GM04503 (cell line): ENCODE measurements at places on chromosomes 13 and 19.

- no peak for DNase-seq
These were observed 808 bp downstream of the SLITRK5 start for GRCh38 chr13:87671753-87672605.

DNA sequence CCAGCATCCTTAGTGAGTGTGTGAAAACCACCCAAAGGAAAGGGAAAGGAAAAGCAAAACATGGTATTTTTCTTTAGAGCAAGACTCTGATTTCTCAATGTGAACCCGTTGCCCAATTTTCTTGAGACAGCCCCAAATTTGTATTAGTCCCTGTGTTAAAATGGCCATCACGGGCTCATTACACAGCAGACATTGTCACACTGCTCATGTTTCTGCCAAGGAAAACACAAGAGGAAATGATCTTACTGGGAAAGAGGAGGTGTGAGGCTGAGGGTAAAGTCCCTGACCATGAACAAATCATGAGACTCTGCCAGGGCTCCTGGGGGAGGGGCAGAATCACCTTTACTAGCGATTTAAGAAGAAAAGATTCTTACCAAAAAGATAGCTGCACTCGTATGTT is 54.4 kb downstream of the FAM124A start:
- no peak for DNase-seq

DNA sequence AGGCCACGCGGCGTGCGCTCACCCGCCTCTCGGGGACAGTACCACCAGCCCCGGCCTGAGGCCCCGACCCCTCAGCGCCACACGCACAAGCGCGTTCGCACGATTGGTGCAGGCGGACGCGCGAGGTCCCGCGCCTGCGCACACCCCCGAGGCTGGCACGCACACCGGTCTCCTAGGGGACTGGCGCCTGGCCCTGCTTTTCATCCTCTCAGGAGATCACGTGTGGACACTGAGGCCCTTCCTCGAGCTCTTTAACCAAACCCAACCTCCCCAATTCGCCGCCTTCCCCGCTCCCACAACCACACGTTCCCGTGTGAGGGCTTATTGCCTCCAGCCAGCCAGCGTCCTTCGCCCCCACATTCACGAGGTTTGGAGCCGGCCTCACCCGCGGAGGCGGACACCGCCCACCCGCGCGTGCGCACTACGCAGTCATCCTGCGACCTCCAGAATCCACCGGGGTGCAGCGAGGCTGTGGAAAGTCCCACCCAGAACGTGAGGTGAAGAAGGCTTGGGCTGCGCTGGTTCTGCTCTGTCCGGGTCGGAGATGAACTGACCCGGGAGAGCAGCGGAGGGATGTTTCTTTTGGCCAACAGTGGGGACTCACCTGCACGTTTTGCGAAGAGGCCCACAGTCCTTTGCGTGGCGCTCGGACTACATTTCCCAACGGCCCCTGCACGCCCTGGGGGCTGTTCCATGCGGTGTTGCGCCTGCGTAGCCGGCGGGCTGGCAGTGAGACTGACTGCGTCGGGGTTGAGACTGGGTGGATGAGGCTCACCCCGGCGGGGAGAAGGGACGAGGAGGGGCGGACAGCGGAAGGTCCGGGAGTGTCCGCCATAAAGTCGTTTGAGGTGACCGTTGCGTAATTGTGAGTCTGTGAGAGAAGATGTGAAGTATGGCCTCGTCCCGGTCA is 539 bp upstream of the ZNF667 start:
- DNase-seq, result peak; percentile 68

- DNase-seq, result peak; percentile 38
These were observed 74.9 kb downstream of the WTIP start for GRCh38 chr19:34556488-34556887.

GRCh38 chr13:112771139-112771876 is 81.5 kb downstream of the ATP11A start:
- no peak for DNase-seq

DNA sequence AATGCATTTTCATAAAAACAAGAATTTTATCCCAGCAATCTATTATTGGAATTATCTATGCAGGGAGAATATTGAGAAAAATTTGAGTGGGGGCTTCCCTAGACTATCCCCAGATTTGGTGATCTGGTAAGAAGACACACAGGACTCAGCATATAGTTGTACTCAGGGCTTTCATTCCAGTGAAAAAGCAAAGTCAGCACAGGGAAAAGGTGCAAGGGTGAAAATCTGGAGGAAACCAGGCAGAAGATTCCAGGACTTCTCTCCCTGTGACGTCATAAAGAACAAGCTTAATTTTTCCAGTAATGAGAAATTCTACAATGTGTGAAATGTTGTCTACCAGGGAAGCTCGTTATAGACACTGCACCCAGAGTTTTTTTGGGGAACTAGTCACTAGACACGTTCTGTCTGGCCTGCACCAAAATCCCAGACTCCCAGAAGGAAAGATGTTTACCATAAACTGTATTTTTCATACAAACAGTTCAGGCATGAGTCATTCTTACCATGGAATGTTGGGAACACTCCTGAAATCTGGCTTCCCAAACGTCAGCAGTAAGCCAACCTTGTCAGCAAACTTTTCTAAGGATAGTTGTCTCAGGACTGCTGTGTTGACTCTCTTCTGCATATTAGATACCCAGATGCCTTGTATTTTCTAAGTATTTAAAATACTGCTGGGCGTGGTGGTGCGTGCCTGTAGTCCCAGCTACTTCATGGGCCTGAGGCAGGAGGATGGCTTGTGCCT is 107.4 kb downstream of the DNAJC3 start:
- DNase-seq, result peak; percentile 55

- no peak for DNase-seq
These were observed 85.6 kb downstream of the KL start for GRCh38 chr13:33101835-33102234.

GRCh38 chr19:13313875-13314274 is 163.7 kb downstream of the IER2 start:
- DNase-seq, result no peak

DNA sequence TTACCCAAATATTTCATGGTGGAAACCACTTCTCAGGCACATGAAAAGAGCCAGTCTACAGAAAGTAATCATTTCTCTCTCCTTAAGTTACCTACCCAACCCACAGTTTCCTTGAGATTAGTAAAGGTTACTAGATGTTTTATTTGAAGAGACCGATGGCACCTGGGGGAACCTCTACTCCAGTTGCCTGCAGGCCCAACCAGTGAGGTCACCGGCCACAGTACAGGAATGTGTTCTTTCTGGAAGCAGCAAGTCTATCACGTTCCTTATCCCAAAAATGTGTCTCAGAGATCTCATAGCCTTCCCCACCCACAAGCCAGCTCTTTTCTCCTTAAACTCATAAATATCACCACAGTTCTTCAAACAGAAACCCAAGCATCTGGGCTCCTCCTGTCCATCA is 316.1 kb downstream of the COG6 start:
- no peak for DNase-seq

GRCh38 chr13:42148538-42148937 is 100.1 kb downstream of the DGKH start:
- DNase-seq, result no peak

GRCh38 chr13:97182111-97182890 is 39.8 kb upstream of the MBNL2 start:
- no peak for DNase-seq

DNA sequence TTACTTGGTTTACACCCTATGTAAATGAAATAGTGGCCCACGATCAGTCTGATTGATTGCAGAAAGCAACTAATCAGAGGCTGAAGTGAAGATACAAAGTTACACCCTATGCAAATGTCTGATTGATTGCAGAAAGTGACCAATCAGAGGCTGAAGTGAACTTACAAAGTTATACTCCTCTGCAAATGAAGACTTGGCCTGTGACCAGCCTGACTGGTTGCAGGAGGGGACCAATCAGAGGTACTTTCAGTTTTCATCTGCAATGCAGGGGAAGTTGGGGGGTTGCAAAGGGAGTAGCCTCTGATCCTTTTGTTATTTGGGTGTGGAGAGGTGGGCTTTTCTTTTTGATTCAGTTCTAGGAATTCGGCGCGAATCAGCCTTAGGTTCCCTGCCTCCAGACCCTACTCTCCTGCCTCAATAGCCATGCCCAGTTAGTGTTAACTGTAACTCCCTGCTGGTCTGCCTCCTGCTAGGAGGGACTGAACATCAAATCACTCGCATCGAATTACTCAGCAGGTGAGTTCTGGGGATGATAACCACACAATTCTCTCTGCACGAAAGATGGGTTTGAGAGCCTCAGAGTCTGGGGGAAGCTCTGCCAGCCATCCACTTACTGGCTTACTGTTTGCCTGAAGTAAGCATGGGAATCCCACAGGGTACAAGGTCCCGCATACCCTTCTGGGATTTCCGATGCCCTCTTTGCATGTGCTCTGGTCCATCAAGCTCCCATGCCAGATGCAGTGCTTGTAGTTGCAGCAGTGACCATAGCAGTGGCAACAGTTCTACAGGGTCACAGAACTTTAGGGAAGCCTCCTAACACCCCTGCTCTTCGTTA is 7.5 kb downstream of the ARL11 start:
- no peak for DNase-seq

- no peak for DNase-seq
These were observed 104.9 kb downstream of the CACNA1A start for GRCh38 chr19:13401388-13401787.

DNA sequence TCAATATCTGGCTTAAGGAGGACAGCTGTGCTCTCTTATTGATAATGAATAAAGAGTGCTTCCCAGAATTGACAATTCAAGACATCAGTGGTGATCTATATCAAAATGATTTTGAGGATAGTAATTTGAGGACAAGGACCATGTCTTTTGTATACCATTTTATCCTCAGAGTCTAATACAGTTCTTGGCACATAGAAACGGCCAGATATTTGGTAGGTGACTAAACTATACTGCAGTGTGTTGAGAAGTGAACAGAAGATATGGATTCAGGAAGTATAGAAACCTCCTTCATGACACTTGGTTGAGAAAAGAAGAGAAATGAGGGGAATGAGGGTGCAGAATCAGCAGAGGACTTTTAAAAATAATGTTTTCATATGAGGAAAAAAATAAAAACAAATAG is 16.1 kb upstream of the LMO7 start:
- DNase-seq, result no peak

GRCh38 chr19:35753634-35754369 is 3.0 kb downstream of the HSPB6 start:
- no peak for DNase-seq

DNA sequence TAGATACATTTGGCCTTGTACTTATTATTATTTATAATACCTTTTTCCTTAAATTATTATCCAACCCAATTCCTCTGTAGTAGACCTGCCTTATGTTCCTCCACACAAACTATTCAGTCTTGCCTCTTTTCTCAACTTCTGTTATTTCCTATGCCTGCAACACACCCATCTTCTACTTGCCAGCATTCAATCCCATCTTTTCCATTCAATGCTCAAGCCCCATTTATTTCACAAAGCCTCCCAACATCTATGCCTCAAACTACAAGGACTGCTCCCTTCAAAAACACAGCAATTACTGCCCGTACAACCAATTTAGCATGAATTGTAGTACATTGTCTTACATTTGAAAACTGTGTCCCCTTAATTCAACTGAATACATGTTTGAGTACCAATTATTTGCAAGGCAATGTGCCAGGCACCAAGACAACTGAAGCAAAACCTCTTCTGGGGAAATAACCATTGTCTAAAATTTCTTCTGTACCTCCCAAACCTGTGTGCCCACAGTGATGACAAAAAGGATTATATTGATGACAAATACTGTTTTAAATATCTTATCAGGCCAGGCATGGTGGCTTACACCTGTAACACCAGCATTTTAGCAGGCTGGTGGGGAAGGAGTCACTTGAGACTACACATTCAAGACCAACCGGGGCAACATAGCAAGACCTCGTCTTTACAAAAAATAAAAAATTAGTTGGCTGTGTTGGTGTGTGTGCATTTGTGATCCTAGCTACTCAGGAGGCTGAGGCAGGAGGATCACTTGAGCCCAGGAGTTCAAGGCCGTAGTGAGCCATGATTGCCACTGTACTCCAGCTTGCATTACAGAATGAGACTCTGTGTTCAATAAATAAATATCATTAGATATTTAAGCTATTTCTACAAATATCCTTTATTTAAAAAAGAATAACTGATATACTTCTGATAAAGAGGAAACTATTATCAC is 35.1 kb downstream of the ELF1 start:
- no peak for DNase-seq

DNA sequence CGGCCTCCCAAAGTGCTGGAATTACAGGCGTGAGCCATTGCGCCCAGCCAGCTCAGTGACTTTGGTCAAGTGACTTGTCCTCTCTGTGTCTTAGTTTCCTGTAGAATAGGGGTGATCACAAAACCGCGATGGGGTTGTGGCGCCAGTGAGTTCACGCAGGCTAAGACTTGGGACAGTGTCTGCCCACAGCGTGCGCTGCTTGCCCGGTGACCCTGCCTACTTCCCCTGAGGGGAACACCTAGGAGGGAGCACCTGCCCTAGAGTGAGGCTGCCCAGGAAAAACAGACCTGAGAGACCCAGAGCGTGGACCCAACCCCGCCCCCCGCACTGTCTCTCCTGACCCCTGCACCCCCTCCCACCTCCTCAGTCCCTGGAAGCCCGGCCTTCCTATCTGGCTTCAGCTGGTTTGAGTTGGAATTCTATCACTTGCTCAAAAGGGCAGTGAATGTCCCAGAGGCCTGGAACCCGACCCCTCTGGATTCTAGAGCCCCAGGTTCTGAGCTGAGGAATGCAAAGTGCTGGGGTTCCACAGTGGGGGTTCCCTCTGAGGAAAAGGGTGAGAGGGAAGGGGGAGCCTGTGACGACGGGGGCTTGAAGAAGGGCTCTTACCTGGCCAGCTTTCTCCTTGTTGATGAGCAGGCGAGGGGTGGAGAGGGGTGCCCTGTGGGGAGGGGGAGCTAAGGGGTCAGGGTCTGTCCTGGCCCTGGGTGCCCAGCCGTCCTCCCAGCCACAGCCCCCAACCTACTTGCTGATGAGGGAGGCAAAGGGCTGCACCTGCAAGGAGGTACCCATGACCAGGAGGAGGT is 2.2 kb upstream of the RINL start:
- DNase-seq, result no peak

- DNase-seq, result no peak
These were observed 1476.9 kb downstream of the EFNB2 start for GRCh38 chr13:105058517-105058916.

- no peak for DNase-seq
These were observed 354.9 kb downstream of the FOXO1 start for GRCh38 chr13:40311356-40312101.

GRCh38 chr13:106981051-106981450 is 413.1 kb upstream of the ARGLU1 start:
- DNase-seq, result no peak

GRCh38 chr19:10896851-10897526 is 25.6 kb downstream of the CARM1 start:
- DNase-seq, result no peak

- DNase-seq, result no peak
These were observed 352.6 kb downstream of the ENOX1 start for GRCh38 chr13:43434191-43434590.
